ENCODE measurements at places on chromosomes 6 and 20. TPM values are rescaled to one million over a fixed set of nuclear protein-coding genes. Genes with fewer than 3 reads are reported as not detected.

SPATA25 gene
- polyA plus RNA-seq = 59.4 TPM

GRCh38 chr20:14470977-14471661 lies 133.7 kb upstream of the FLRT3 start:
- no peak for DNase-seq

DNA sequence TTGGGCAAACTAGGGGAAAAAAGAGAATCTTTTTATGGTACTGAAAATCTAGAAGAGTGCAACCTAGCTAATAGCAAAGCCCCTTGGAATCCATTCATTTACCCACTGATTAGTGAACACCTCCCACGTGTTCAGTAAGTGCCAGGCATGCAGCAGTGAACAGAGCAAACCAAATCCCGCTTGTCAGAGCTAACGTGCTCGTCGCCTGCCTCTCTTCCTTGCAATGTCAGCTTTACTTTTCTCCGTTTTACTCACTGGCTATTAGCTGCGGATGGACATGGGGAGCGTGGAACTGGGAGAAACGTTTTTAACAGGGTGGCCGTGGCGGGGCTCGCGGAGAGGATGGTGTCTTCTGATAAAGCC lies 120.4 kb downstream of the SYNDIG1 start:
- DNase-seq = no peak

- no peak for DNase-seq
Measured at GRCh38 chr20:19920381-19921138, 96.6 kb upstream of the NAA20 start.

DNA sequence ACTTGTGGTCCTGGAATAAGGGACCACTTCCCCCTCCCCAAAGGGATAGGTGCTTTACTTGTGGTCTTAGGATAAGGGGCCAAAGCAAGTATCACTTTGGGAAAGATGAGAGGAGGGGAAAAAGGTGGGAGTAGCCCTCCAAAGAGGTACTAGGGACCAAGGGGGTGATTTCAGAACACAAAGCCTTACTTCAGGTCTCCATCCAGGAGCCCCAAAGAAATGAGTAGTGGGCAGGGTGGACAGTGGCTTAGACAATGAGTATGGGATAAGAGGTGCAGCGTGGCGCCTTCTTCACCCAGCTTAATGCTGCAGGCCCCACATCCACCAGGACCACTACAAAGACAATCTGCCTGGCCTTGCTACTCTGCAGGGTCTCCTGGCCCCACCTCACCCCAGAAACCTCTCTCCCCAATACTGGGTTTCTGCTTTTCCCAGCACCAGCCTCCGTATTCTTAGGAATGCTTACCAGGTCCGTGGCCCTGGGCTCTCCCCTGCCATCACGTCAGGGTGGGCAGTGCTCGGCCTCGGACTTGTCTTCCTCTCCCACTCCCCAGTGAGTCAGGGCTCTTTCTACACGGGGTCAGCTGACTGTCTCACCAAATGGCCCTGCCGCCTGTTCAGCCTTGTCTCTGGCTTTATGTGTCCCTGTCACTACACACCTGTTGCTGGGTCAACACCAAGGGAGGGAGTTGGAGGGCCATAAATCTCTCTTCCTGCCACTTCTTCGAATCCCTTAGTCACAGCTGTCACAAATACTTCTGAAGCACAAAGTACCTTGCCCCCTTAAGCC lies 3.1 kb downstream of the NNAT start:
- no peak for DNase-seq
